Stimulated activated CD8-positive, alpha-beta memory T cell treated with anti-CD3 and anti-CD28 coated beads, Interleukin-7, amount 100 ng/mL, for 1 hour (primary cell): ENCODE measurements at places on chromosomes 1 and 21.

DNA sequence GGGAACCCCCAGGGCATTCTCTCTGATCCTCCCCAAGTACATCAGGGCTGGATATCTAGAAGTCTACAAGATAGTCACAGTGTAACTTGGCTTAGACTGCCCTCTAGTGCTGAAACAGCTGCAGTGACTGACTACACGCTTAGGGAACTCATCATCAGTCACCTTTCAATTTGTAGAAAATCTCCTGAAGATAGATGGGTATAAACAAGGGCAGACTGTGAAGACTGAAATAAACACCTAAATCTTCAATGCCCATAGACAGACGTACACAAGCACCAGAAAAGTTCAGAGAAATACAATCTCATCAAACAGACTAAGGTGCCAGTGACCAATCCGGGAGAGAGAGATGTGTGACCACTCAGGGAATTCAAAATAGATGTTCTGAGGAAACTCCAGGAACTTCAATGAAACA lies 46.6 kb downstream of the PACC1 start:
- DNase-seq: peak; percentile 13

GRCh38 chr1:168110896-168111545 lies 25.7 kb downstream of the GPR161 start:
- DNase-seq: no peak

DNA sequence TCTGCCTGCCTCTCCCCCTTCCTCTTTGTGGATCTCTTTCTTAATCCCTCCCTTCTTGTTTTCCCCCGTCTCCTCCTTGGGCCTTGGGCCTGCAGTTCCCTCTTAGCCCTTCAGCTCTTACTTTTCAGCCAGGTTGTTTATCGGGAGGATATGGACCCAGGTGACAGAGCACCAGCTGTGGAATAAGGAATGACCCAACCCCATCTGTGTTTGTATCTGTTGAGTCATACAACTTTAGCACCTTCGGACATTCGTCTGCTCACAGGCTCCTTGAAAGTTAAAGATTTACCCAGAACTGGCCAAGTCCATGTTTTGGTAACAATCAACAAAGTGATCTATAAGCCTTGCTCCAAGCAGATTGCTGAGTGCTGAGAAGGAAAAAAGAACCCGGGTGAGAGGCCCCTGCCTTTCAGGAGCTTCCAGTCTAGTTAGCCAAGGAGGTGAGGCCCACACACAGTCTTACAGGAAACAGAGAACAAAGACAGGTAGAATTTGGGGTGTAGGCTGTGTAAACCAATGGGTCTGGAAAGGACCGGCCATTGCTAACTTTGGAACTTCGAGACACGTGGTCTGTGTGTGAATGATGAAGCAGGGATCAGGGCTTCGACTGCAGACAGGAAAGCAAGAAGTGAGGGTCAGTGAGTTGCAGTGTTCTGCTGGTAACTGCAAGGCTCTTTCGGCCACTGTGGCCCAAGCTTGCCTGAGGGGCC lies 66.7 kb upstream of the F3 start:
- DNase-seq: no peak

- no peak for DNase-seq
Observed at GRCh38 chr21:45507523-45507875, 34.7 kb downstream of the SLC19A1 start.

DNA sequence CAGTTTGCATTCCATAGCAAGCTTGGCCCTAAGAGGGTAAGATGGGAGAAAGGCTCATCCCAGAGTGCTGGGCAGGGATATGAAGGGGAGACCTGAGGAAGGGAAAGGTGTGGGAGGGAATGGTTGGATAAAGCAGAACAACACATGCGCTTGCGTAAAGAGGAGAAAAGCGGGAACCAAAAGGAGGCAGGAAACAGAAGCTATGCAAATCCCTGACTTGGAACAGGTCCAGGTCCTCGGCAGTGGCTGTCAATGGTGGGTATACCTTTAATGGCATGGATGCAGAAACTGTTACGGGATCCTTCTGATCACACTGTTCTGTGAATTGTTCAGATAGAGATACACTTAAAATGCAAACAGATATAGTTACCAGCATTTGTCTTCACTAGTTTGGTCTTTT lies 455.6 kb downstream of the SIPA1L2 start:
- DNase-seq: no peak

DNA sequence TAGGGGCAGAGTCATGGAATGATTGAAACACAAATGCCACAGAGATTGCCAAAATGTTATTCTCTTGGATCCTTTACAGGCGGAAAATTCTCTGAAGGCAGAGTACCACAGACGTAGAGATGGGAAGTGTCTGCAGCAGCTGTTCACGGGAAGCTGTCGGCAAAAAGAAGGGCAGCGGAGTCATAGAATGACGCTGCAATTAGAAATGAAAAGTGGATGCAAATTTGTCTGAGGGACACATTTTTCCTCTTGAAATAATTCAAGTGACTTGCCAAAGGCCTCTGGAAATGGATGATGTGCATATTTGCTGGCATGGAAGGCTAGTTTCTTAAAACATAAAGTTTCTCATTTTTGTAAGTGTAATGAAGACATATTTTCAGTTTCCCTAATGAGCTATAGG lies 77.5 kb upstream of the PLD5 start:
- no peak for DNase-seq

DNA sequence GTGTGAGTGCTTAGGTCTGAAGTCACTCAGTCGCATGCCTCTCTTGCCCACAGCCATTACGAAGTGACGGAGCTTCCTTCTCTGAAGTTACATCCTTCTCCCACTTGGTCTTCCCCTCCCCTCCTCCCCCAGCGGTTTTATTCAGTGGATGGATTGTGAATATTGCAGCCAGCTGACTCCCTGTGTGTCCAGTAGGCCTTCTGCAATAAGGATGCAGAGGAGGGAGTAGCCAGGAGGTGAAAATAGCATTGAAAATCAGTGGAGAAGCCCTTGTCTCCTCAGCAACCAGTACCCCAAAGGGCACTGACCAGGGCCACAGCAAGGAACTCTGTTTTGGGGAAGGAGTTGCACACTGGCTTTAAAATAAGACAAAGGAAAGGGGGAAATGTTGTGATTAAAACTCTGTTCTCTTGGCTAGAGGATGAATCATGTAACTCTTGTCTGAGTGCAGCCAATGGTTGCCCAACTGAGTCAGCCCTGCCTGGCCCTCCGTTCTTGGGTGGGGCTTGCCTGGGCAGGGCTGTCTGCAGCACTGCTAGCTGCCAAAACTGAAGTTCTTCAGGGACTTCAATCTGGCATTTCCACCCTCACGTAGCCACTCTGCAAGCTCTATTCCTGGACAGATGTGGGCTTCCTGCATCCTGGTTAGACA lies 4.3 kb downstream of the S100A10 start:
- peak; percentile 18 for DNase-seq

- DNase-seq: no peak
Observed at GRCh38 chr1:209063767-209064659, 519.5 kb upstream of the CAMK1G start.

- DNase-seq: no peak
Observed at GRCh38 chr21:45510466-45510955, 31.7 kb downstream of the SLC19A1 start.

GRCh38 chr1:164263540-164263939 lies 295.4 kb upstream of the PBX1 start:
- DNase-seq: no peak

DNA sequence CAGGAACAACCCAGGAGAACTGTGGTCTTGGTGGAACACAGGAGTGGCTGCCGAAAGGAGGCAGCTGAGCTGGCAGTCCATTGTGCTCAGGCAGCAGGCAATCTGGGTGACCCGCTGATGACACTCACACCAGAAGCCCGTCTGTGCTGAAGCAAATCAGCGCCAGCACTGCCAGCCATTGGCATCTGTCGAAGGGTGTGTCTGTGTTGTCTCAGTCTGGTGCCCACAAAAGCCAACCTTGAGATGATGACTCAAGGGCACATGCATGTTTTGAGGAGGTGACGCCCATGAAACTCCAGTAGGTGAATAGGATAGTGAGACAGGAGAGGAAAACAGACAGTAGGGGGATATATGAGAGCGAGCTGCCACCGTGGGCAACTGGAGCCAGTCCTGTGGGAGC lies 167.3 kb downstream of the KAZN start:
- DNase-seq: no peak

GRCh38 chr1:234598974-234599616 lies 10.9 kb downstream of the IRF2BP2 start:
- DNase-seq: no peak

GRCh38 chr1:28775121-28775942 lies 36.6 kb upstream of the OPRD1 start:
- DNase-seq: peak; percentile 22

- no peak for DNase-seq
Observed at GRCh38 chr21:28480470-28480869, 512.2 kb downstream of the LTN1 start.

- no peak for DNase-seq
Observed at GRCh38 chr1:214440219-214440965, 111.0 kb downstream of the PTPN14 start.

GRCh38 chr21:38646213-38646837 lies 148.0 kb upstream of the ERG start:
- DNase-seq: no peak

- DNase-seq: no peak
Observed at GRCh38 chr1:66355756-66356155, 178.2 kb upstream of the SGIP1 start.

GRCh38 chr1:11364170-11364569 lies 91.2 kb downstream of the UBIAD1 start:
- DNase-seq: no peak

DNA sequence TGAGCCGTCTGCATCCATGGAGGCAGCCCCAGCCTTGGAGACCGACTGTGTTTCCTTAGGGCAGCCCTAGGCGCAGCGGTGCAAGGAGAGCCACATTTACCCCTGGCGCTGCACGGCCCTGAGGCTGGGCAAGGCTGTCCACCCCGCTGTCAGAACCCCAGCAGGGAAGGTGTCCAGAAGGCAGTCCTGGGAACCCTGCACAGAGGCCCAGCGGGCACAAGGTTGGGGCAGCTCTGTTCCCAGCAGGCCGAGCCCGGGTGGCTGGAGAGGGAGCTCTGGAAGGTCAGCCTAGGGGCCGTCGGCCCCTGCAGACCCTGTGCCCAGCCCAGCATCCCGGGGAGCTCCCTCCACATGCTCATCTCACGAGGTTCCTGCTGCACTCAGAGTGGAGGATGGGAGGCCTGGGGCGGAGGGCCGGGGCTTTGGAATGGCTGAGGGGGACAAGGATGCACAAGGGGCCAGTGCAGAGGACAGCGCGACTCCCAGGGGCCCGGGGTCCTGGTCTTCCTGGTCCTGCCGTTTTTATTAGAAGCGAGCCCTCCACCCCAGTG lies 19.9 kb upstream of the SAMD11 start:
- no peak for DNase-seq

DNA sequence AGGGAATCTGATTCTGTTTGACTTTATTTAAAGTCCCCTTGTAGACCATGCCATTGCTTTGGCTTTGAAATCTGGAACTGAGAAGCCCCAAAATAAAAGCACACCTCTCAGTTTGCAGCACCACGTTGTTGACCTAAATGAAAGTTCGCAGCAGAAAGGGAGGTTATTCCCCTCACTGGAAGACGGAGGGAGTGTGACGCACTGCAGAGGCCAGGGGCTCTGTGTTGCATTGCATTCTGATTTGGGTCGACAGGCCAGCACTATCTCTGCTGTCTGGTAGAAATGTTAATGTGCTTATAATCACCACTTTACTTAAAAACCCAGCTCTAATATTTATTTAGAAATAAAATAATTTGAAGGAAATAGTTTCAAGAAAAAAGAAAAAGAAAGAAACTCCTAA lies 675.2 kb upstream of the NR5A2 start:
- DNase-seq: no peak

DNA sequence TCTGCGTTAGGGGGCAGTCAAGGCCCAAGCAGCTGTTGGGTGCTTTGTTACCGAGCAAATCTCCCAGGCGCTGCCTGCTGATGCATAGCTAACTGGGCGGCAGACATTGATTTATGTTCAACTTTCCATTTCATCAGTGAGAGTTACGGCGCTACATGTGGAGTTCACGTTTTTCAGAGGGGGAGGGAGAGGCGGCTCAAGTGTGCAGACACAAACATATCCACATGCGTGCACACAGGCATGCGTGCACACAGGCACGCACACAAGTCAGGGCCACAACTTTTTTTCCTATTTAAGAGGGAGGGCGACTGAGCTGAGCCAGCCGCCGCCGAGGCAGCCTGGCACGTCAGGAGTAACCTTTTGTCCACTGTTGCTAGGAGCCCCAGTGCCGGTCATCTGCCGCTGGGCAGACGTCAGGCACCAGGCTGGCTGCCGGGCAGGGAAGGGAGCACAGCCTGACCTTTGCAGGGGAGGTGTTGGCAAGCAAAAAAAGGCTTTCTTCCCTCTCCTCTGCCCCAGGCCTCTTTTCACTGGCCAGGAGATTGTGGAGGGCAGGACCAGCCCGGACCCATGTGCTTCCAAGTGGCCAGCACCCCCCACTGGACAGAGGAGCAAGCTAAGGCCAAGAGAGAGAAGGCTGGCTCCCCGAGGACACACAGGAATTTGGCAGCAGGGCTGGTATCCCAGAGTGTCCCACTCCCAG lies 73.3 kb downstream of the MRPL37 start:
- DNase-seq: no peak

- no peak for DNase-seq
Observed at GRCh38 chr1:15994590-15995351, 9.3 kb upstream of the SRARP start.

DNA sequence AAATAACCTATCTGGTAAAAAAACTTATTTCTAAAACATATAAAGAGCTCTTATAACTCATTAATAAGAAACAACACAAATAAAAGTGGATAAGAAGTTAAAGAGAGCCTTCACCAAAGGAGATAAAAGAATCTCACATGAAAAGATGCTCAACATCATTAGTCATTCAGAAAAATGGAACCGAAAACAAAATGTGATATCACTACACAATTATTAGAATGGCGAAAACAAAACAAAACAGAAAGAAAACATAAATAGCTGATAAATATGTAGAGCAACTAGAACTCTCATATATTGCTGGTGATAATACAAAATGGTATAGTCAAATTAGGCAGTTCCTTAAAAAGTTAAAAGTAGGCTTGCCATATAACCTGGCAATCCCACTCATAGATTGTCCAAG lies 1109.3 kb downstream of the PLA2G4A start:
- no peak for DNase-seq

GRCh38 chr1:55288245-55288644 lies 73.1 kb upstream of the USP24 start:
- DNase-seq: no peak

DNA sequence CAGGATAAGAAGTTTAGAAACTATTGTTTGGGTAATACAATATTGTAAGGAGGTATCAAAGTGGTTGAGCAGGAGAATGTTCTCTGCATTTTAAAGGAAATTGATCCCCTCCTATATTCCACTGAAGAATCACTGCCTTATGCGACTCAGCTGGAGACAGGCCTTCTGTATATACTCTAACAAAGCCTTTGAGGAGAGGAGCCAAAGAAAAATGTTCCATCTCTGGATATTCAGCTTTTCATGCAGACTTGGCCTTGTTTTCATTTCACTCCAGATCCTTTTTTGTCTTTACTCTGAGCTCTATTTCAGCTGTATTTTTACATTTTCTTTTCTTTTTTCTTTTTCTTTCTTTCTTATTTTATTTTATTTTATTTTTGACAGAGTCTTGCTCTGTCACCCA lies 42.1 kb upstream of the S1PR1 start:
- no peak for DNase-seq
